ENCODE measurements at places on chromosomes 6 and 20. TPM values are rescaled to one million over a fixed set of nuclear protein-coding genes. Genes with fewer than 3 reads are reported as not detected.

CST5 gene
- total RNA-seq: not detected

FAM120B gene
- 55.6 TPM for total RNA-seq

DNA sequence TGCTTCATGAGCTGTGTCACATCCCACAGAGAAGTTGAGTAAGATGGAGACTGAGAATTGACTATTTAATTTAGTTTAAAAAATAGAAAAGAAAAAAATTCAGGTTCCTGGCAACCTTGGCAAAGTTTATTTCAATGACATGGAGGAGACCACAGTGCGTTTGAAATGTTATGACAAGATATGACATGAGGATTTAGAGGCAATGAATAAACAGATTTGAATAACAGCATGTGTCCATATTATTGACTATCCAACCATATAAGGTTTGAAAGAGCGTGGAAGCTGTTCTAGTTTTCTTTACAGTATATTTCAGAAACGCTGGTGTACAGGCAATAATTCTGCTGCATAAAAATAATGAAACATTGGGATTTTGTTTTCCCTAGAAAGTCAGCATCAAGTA is 303.9 kb downstream of the SMOC2 start:
- H3K27ac ChIP-seq: no peak overlapping the region
- H3K4me1 ChIP-seq: no peaks in the 10 kb centered on the region
- no peaks in the 10 kb centered on the region for H3K27me3 ChIP-seq
- no peak overlapping the region for H3K4me3 ChIP-seq
- no peak for DNase-seq
- no peaks in the 10 kb centered on the region for H3K36me3 ChIP-seq

DNA sequence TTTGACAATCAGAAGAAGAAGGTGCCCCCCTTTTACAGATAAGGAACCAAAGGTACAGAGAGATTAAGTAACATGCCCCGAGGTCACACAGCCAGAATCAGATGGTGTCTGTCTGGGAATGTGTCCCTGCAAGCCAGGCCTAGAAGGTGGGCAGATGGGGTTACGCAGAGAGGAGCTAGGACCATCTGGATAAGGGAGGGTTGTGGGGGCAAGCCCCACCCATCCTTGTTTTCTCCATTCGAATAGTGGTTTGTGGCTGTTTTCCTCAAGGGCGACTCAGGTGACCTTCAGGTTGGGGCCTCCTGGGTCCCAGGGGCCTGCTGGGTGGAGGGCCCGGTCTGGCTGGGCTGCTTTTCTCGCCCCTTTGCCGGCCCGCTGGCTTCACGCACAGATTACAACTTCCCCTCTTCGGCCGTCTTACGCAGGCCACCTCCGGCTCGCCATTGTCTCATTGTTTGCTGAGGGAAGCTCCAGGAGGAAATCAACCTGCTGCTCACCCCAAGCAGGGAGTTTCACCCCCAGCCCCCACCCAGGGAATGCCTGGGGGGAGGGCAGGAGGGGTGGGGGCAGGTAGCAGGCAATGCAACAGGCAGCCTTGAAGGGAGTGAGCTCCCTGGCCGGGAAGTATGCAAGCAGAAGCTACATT is 30.8 kb upstream of the CSNK2A1 start:
- no peak for DNase-seq
- no peaks in the 10 kb centered on the region for H3K4me1 ChIP-seq
- H3K27ac ChIP-seq: no peak overlapping the region
- H3K36me3 ChIP-seq: no peaks in the 10 kb centered on the region

GRCh38 chr20:45154183-45154582 is 20.5 kb upstream of the PI3 start:
- no peaks in the 10 kb centered on the region for H3K4me1 ChIP-seq
- no peaks in the 10 kb centered on the region for H3K36me3 ChIP-seq
- H3K27ac ChIP-seq: no peak overlapping the region
- H3K4me3 ChIP-seq: no peak overlapping the region
- no peaks in the 10 kb centered on the region for H3K27me3 ChIP-seq

- H3K4me3 ChIP-seq: no peak overlapping the region
- H3K27ac ChIP-seq: no peak overlapping the region
- no peaks in the 10 kb centered on the region for H3K4me1 ChIP-seq
- H3K36me3 ChIP-seq: no peaks in the 10 kb centered on the region
- H3K27me3 ChIP-seq: no peaks in the 10 kb centered on the region
- no peak for DNase-seq
Measured at GRCh38 chr6:79604583-79605037, 26.5 kb upstream of the SH3BGRL2 start.

DNA sequence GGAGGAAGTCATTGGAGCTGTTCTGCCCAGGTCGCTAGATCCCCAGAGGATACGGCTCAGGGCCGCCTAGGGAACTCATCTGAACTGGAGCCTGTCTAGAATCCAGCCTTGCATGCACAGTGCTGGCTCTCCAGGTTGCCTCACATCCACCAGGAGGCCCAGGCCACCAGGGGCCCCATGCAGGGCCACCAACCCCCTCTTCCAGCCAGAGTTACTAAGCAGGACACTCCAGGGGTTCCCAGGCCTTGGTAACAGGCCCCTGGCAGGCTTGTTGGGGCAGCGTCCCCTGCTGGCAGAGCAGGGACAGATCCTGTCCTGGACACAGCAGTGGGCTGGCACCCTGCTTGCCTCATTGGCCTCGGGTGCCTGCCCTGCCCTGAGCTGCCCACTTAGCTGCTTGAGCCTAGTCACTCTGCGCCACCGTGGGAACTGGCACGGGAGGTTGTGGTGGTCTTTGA is 35.3 kb downstream of the EFCAB8 start:
- H3K27me3 ChIP-seq: no peaks in the 10 kb centered on the region
- DNase-seq: no peak
- peaks cover 5% of the 10 kb centered on the region for H3K4me1 ChIP-seq
- no peak overlapping the region for H3K27ac ChIP-seq
- H3K4me3 ChIP-seq: no peak overlapping the region

- no peak for DNase-seq
- no peaks in the 10 kb centered on the region for H3K36me3 ChIP-seq
- H3K27me3 ChIP-seq: no peaks in the 10 kb centered on the region
- H3K4me1 ChIP-seq: no peaks in the 10 kb centered on the region
- no peak overlapping the region for H3K4me3 ChIP-seq
- no peak overlapping the region for H3K27ac ChIP-seq
Measured at GRCh38 chr6:31057426-31058003, 47.2 kb downstream of the MUC22 start.

CPXM1 gene
- 2.3 TPM for total RNA-seq

DNA sequence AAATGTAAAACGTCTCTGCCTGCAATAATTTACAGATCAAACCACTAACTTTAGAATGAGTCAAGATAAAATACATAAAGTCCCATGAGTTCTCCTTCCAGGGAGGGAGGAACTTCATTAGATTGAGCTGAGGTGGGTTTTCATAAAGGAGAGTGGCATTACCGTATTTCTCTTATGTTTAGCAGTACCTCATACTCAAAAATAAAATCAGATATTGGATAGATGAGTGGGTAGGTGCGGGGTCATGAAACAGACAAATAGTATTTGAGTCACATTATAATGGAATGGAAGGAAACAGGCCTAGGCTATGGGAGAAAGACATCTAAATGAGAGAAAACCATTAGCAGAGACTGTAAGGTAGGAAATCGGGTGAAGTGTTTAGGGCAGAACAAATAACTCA is 166.1 kb upstream of the SMLR1 start:
- H3K36me3 ChIP-seq: no peaks in the 10 kb centered on the region
- no peaks in the 10 kb centered on the region for H3K4me1 ChIP-seq
- H3K27me3 ChIP-seq: no peaks in the 10 kb centered on the region
- no peak overlapping the region for H3K4me3 ChIP-seq
